ENCODE measurements at places on chromosomes 13 and 19.

DNA sequence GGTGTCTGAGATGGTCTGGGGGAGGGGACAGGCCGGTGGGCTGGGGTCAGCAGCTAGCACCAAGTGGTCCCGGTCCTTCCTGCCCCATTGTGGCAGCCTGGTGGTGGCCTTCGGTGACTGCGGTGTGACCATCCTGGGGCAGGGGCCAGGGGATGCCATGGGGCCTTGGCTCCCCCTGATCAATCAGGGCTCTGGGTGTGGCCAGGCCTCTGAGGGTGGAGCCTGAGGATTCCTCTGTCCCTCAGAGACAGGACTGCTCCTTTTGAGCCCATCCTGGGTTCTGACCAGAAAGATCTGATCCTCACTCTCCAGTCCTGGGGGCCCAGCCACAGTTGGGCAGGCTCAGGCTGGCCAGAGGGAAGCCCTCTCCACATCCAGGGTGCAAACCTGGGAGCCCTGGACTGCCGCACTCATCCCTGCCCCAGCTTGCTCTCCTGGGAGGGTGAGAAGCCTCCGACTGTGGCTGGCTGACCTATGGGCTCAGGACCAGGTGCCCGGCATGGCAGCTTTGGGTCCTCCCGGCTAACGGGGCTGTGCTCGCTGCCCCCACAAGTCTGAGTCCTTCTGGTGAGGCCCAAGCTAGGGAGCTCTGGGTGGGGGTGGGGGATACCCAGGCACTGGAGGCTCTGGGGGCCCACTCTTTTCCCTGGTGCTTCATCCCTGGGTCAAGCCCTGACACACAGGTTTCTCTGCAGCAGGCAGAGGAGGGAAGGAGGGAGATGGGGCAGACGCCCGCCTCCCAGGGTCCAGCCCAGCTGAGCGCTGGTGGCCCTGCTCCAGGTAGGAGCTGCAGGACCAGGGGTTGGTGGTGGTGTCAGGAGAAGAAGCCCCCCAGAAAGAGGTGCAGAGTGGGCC lies 59.5 kb downstream of the IER2 start:
- no peak for DNase-seq

- no peak for DNase-seq
Observed at GRCh38 chr13:108168929-108169328, 46.4 kb downstream of the LIG4 start.

DNA sequence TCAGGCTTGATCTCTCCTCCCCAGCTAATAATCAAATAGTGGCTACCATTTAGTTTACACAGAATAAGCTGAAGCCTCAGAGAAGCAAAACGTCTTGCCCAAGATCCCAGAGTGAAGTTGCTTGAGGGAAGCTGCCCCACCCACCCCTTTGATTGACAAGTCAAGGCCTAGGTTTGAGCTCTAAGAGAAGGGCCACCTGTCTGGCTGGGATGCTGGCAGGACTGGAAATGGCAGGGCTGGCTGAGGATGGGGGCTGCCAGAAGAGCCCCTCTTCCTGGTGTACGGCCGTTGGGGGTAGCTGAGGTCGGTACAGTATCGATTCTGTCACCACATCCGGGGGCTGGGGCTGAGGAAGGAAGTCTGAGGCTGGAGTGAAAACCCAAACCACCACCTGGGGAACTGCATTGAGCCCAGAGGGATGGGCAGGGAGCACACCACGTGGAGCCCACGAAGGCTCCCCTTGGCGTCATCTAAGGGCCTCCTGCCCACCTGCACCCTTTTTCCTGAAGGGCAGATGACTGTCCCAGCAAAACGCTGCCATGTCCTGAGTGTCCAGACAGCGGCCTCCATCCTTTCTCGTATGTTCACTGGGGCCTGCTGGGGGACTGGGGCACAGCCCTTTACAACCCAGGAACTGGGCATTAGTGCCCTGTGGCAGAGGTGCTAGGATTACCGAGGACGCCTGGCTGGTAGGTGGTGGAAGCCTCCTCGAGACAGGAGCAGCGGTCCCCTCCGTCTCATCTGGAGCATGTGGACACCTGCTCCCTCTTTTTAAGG lies 1.4 kb upstream of the PRKD2 start:
- peak; percentile 46 for DNase-seq

GRCh38 chr19:40231544-40232424 lies 5.3 kb upstream of the CCNP start:
- DNase-seq, result no peak

DNA sequence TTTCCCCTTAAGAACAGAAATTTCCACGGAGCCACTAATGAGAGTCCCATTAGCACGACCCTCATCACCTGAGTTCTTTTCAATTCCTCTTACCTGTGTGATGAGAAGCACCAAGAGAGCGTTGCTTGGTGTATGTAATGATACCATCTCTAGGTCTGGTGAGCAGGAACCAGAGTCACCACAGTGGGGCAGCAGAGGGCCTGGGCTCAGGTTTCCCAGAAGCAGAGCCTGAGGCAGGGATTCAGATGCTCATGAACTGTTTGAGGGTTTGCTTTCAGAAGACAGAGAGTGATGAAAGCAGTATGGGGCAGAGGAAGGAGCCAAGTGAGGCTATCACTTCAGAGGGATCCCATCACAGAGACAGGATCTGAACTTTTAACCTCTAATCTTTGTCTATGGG lies 3.1 kb upstream of the PTPRH start:
- peak; percentile 13 for DNase-seq

GRCh38 chr19:367561-367960 lies 23.0 kb upstream of the MIER2 start:
- DNase-seq, result no peak

DNA sequence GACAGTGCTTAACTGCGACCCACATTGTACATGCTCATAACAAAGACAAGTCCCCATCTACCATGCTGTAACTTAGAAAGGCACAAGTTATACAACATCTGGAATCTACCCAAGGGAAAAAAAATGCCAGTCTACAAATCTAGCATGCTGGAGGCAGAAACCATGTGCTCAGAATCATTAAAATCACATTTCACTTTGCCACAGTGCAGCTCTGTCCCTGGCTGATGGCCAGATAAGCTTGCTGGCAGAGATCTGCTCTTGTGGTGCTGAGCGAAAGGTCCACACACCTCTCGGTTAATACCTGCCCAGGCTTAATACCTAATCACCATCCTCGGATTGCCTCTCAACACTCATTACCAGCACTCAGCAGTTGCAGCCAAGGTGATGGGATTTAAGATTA lies 74.1 kb upstream of the UQCRFS1 start:
- no peak for DNase-seq

- no peak for DNase-seq
Observed at GRCh38 chr13:73428706-73429105, 369.9 kb downstream of the KLF5 start.

- DNase-seq, result no peak
Observed at GRCh38 chr13:114067381-114067885, 65.0 kb downstream of the RASA3 start.

GRCh38 chr19:49432141-49433073 lies 7.2 kb downstream of the GFY start:
- no peak for DNase-seq

DNA sequence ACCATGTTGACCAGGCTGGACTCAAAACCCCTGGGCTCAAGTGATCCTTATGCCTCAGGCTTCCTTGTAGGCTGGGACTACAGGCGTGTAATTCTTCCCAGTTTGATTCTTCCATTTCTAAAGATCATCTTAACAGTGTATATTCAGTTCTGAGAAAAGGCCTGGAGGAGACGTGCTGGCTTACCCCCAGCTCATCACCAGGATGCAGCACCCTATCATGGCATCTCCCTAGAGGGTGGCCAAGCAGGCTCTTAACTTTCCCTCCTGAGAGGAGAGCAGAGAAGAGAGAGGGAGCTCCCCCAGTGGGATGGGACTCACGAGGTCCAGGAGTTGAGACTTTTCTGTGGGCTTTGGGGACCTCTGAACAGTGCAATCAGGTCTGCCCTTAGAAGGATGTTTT lies 2.1 kb upstream of the TUBA3C start:
- no peak for DNase-seq

DNA sequence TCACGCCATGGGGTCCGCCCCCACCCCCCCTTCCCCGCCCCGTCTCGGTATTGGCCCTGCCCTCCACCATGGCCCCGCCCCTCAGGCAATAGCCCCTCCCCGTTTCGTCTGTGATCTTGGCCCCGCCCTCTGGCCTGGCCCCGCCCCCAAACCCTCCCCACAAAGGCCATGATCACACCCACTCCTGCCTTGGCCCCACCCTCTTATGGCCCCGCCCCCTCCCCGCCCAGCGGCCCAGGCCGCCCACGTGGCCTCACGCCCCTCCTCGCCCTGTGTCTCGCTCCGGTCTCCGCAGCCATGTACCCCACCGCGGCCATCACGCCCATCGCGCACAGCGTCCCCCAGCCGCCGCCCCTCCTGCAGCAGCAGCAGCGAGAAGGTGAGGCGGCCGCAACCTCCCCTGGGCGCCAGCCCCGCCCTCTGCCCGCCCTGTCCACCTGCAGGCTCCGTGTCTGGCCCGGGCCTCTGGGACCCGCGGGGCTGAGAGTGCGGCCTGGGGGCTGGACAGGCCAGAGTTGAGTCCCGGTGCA lies 61.3 kb downstream of the CELF5 start:
- DNase-seq, result peak; percentile 38

- no peak for DNase-seq
Observed at GRCh38 chr19:10848230-10848856, at the start of gene C19orf38. Gene C19orf38, plus strand, starts transcription at chr19:10848415. Its CDS starts 94 bp downstream, at chr19:10848509.

DNA sequence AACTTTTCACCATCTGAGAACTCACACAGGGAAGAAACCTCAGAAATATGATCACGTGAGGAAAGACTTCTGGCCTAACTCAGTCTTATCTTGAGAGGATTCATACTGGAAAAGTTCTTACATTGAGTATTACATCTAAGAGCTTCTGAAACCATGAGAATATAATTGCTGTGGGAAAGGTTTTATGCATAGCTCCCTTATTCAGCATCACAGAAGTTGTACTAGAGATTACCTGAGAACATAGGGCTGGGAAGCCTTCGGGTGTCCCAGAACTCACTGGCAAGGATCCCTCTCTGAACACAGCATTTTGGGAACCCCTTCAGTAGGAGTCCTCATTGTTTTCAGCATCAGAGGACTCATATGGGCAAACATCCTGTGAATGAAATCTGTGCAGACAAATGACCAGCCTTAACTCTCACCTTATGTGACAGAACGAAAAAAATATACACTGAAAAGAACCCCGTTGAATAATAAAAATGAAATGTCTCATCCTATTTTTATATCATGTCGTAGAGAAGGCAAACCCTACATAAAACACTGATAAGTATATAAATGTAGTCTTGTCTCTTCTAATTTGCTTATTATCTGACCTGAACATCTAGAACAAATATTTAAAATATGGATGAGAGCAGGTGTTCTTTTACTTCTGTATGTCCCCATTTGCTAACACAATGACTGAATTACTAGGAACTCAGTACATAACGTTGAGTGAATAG lies 14.2 kb downstream of the ZNF274 start:
- no peak for DNase-seq

DNA sequence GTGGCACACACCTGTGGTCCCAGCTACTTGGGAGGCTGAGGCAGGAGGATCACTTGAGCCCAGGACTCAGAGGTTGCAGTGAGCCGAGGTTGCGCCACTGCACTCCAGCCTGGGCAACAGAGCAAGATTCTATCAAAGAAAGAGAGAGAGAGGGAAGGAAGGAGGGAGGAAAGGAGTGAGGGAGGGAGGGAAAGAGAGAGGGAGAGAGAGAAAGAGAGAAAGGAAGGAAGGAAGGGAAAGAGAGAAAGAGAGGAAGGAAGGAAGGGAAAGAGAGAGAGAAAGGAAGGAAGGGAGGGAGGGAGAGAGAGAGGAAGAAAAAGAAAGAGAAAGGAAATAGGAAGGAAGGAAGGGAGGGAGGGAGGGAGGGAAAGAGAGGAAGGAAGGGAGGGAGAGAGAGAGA lies 12.4 kb downstream of the NRTN start:
- DNase-seq, result no peak

GRCh38 chr13:64293923-64294322 lies 2878.3 kb upstream of the PCDH20 start:
- DNase-seq, result no peak

- DNase-seq, result no peak
Observed at GRCh38 chr13:105442949-105443699, 1092.3 kb downstream of the EFNB2 start.

DNA sequence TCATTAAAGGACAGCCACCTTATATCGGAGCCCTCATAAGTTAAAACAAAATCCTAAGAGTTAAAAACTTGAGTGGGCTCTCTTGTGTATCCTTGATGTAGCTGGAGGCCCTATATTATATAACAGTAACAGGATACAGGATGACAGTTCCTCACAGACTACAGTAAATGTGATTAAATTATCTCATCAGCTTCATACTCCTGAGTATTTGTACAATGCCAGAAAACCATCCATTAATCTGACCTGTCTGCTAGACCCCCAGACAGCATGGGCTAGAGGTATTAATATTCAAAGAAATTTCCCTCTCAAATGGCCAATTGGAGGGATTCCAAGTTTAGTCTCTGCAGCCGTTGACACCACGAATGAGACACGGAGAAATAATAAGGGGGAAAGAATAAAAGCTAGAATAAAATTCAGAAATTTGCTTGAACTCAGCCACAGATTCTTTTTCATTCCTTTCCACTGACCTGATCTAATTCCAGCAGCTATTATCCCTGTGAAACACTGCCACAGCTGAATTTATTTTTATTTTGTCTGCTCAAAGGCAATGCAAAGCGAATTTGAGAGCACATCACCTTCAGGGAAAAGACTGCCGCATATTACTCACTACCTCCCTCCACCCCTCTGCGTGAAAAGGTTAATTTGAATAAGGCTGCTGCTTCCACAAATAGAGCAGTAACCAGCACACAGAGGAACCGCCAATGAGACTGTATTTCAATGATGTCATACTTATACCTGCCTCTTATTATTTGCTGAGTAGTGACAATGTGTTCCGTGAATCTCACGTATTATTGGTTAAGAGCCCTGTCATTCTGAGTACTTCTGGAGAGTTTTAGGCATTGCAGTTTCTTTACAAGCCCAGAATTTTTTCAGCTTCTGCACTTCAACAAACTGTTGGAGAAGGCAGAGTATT lies 155.9 kb upstream of the KLF12 start:
- DNase-seq, result no peak

DNA sequence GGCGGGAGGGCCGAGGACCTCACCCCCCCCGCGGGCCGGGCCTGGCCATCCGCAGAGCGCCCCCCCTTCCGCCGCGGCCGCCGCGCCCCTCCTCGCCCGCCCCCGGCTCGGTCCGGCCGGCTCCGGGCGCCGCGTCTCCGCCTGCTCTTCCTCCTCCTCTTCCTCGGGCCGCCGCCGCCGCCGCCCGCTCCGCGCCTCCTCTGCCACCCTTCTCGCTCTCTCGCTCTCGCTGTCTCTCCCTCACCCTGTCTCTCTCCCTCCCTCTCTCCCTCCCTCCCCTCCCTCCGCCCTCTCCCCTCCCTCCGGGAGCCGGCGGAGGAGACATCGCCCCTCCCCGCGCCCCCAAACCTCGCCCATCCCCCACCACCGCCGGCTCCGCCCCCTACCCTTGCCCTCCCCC lies at the start of gene SHANK1:
TSS of gene SHANK1 (minus strand) at position 237 of the 400 bp plus-strand sequence. CDS start 2,883 bp downstream, outside the sequence.
- DNase-seq, result no peak

Data from stimulated activated CD8-positive, alpha-beta memory T cell treated with anti-CD3 and anti-CD28 coated beads, Interleukin-4, amount 100 ng/mL, for 24 hours (primary cell).